HL-60 (cell line): ENCODE measurements at places on chromosomes 5 and 9.
A peak's percentile ranks its signal among the peaks of the same experiment; 100 is the strongest.

DNA sequence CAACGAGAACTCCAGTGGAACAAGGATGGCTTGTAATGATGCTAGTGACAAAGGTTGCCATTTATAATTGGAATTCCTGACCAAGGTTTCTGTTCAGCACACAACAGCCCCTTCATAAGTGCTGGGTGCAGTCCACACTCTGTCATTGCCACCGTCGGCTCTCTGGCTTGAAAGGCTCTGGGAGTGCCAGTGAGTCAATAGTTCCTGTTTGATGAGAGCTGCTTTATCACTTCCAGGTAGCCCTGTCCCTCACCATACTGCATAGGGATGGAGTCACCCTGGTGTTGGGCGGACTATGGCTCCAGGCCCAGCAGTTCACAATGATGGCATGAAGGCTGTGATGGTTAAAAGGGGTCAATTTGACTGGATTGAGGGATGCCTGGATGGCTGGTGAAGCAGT, 34.6 kb upstream of the SEMA4D start:
- no peak for DNase-seq

GRCh38 chr9:99905833-99906402, 536 bp upstream of the STX17 start:
- DNase-seq: no peak

DNA sequence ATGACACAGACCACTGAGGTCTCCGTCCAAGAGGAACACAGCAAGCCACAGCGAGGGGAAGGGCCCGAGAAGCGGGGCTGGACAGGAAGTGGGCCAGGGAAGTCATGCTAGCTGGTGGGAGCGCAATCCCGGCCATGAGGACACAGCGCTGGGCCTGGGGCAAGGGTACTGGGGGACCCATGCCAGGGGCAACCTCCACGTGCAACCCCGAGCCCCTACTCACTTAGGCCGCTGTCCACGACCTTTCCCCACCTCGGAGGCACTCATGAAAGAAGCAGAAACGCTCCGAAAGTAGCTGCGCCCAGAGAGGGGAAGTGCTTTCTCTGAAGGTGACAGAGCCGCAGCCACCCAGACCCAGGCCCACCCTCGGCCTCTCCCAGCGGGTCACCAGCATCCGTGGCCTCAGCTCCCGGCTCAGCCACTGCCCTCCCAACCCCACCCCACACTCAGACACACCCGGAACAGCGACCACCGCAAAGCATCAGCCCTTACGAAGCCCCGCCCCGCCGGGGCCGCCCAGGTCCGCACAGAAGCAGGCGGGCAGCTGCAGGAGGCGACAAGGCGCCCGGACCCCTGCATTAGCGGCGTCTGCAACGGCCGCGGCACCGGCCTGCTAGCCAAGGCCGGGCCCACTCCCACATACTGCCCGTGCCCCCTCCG, 782 bp downstream of the BICD2 start:
- peak; percentile 45 for DNase-seq

- DNase-seq: no peak
These were observed 102.8 kb upstream of the CDKN2B start for GRCh38 chr9:22111954-22112247.

GRCh38 chr5:161745392-161745791, 59.9 kb downstream of the GABRA6 start:
- DNase-seq: no peak

DNA sequence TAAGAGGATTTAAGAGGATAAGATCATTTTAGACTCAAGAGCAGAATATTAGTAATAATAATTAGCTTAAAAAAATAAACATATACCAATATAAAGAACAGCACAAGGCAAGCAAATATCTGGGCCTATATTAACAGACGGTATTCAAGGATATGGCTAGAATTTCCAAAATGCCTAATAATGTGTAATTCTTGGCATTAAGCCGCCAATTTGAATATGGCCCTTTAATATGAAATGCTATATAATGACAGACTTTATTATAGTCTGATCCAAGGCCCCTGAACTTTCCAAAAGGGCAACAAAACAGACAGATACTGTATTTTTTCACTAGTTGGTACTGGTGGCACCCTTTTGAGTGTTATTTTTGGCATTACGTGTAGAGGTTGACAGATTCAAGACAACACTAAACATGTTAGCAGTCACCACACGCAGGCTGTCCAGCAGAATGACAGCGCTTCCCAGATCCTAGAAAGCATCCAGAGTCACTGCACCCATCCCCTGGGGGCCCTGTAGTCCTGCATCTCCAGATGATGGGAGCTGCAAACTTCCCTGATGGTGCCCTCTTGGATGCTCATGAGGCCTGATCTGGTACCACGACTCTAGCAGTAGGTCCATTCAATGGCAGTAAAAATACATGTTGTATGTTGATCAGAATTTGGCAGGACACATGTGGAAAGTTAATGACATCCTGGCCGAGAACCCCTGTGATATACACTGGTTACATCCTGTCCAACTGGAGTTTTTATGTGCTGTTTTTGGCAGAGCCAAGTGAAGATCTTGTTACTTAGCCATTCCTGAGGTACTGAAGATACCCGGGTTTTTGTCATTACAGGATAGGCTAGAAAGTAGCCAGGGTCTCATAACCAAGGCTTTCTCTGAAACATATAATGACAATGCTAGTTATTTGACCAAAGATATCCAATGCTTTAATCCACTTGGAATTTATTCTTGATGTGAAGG, 1.7 kb upstream of the ABL1 start:
- no peak for DNase-seq

- DNase-seq: no peak
These were observed 47.0 kb downstream of the CCDC125 start for GRCh38 chr5:69285448-69286116.

GRCh38 chr5:163660486-163660885, 155.1 kb downstream of the MAT2B start:
- DNase-seq: no peak

DNA sequence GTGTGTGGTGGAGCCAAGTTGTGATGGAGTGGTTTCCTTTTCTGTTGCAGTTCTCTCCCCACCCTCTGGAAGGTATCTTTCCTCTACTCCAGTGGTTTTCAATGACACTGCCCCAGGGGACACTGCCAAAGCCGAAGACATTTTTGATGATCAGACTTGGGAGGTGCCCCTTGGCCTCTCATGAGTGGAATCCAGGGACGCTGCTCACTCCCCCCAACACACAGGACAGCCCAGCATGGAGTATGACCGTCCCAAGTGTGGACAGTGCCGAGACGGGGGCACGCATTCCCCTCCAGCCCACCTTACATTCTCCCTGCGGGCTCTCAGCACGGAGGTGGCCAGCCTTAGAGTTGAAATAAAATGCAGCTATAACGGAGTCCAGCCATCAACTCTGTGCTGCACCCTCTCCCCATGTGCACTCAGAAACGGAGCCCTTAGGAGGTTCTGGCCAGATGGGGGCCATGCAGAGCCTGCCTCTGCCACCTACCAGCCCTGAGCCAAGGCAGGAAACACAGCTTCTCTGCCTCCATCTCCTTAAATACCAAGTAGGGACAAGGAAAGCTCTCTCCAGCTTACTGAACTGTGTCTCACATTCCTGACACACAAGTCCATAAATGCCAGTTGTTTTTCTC, 150.8 kb downstream of the ROR2 start:
- DNase-seq: no peak

- DNase-seq: peak; percentile 1
These were observed 61.8 kb downstream of the COX7C start for GRCh38 chr5:86679529-86679928.

- DNase-seq: no peak
These were observed 1797.8 kb upstream of the WWC1 start for GRCh38 chr5:166493612-166494011.

DNA sequence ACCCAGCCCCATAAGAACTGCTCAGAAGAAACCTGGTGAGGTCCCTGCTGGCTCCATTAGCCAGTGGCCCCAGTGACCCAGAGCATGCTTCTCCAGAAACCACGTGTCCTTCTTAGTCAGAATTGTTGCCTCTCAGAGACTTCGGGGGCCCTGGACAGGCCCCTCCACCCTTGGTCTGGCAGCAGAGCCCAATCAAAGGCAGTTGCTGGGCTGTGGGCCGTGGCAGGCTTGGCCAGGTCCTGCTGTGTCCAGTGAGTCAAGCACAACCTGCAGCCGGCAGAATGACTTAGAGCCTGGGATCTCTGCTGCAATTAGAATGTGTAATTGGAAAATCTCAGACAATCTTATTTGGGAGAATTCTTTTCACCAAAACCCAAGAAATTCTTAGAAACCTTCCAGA, 502.0 kb upstream of the KLF4 start:
- DNase-seq: no peak

DNA sequence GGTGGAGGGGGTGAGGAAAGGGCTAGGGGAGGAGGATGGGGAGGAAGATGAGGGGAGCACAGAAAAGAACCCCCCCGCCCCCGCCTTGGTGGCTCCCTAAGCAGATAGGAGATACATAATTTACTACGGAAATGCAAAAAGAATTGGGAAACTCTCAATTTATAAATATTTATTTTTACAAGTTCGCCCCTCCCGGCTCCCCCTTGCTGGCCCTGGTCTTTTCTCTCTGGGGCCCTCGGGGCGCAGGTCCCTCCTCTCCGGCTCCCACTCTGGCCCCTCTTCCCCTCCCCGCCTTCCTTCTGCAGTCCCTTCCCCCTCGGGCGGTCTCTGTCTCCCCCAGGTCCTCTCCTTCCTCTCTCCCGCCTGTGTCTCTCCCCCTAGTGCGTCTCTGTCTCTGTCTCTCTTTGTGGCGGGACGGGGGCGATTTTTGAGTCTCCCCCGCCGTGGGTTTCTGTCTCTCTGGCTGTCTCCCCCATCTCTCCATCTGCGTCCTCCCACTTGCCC, 173.6 kb upstream of the IER5L start:
- DNase-seq: no peak

DNA sequence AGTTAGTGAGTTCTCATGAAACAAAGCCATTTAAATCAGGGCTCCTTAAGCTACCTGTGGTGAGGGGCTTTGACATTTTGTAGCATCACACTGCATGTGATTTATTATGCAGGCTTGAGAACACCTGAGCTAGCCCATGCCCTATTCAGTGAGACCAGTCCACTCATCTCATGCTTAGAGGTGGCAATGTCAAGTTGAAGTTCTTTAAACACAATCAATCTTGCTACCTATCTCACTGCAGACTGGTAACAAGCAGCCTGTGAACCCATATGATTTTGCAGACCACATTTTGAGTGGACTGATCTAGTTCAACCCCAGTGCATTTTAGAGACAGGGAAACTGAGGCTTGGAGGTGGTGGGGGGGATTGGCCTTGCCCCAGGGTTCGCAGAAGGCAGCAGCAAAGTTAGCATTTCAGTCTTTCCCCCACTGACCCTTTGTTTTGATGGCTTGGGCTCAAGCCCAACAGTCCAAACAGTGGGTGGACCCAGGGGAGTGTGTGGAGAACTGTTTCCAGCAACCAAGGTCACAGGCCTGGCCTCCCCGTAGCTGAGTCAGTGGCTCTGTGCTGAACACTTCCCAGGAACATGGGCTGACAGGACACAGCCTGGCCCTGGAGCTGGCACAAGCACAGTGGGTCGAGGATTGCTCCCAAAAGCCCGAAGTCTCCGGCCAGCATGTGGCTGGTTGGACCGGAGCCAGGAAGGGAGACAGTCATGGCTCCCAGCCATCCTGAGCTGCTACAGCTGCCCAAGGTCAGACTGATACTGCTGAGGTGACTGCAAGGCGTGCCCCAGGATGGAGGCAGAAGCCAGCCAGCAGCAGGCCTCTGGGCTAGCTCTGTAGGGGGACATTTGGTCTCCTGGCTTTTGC, 95.3 kb downstream of the RGS3 start:
- DNase-seq: no peak

- DNase-seq: no peak
These were observed 91.8 kb upstream of the IFNK start for GRCh38 chr9:27432308-27432707.

DNA sequence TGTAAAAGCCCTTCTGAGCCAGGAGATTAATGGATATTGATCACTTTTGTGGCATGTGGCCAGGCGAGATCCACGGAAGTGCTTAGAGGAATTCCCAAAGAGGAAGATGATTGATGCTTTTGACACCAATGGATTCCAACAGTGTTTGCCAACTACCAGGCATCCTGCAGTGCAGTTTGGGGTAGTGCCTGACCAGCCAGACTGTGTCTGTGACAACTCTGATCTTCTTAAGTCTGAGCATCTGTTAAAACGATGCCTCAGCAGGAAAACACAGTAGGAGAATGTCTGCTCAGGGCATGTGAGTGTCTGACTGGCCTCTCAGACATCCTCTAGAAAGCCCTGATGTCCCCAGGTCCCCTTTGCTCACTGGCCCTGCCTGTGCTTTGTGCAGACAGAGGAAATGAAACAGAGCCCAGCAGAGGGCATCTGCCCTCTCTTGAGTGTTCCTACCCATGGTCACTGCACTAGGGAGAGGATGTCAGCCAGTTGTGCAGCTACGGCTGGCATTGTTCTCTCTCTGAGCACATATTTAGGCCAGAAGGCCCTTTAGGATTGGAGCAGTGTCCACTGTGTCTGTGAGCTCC, 57.0 kb downstream of the TRPC7 start:
- DNase-seq: no peak

GRCh38 chr9:112241491-112241890, 66.4 kb upstream of the SUSD1 start:
- DNase-seq: no peak

DNA sequence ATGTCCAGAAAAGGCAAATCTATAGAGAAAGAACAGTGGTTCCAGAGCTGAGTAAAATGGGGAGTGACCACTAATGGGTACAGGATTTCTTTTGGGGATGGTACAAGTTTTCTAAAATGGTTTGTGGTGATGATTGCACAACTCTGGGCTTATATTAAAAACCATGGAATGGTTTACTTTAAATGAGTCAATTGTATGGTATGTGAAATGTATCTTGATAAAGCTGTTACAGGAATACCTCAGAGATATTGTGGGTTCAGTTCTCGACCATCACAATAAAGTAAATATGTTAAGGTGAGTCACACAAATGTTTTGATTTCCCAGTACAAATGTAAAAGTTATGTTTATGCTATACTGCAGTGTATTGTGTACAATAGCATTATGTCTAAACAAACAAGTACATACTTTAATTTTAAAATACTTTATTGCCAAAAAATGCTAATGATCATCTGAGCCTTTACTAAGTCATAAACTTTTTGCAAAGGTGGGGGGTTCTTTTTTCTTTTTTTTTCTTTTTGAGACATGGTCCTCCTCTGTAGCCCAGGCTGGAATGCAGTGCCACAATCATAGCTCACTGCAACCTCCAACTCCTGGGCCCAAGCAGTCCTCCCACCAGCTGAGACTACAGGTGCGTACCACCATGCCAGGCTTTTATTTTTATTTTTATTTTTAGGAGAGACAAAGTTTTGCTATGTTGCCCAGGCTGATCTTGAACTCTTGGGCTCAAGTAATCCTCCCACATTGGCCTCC, 65.9 kb downstream of the SHOC1 start:
- no peak for DNase-seq

GRCh38 chr9:126489581-126490213, 124.0 kb upstream of the LMX1B start:
- DNase-seq: no peak

DNA sequence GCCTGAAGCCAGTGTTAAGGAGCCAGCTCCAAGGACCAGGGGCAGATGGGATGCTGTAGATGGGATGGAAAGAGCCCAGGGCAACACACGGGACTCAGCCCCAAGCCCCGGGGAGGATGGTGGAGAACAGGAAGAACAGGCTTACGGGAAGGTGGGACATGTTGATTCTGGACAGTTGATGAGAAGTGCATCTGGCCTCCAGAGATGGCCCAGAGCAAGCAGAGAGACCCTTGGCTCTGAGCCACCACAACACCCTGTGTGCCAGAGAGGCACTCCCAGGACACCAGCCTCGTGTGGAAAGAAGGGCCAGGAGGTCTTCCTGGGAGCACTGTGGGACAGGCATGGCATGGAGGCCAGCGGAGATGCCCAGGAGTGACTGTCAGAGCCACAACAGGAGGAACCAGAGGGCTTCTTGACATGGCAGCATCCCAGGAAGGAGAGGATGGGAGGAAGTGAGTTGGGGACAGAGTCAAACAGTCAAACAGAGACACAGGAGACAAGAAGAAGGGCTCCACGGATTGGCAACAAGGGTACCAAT, 156.3 kb upstream of the MVB12B start:
- DNase-seq: no peak
